Stimulated activated naive CD8-positive, alpha-beta T cell treated with anti-CD3 and anti-CD28 coated beads, Interleukin-15, Interleukin-2, amounts not matched to agents 100 U/mL and 50 U/mL, for 24 hours (primary cell): ENCODE measurements at places on chromosomes 7 and 10.

DNA sequence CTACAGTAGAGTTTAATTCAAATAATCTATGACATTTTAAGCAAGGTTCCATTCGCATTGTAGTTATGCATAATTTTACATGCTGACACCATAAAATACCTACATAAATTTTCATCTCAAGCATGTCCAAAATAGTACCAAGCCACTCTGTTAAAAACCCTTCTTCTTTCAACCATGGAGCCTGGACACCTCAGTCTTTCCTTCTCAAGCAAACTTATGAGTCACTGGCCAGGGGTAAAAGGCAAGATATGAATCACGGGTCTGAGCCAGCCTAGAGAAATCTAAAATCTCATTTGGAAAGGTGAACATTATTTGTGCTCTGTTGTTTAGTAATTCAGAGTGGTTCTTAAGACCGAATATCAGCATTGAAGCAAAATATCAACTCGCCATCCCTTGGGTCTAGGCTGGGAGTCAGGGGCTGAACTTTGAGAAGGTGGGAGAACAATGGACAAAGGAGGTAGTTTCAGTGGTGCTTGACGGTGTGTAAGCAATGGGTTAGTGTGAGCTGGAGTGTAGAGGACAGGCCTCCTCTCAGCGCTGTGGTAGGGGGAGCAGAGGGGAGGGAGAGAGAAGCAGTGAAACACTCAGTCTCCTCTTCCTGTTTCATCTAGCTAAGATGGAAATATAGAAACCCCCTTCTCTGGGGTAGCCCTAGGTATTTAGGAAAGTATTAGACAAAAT, 19.1 kb upstream of the GPAM start:
- no peak for DNase-seq

DNA sequence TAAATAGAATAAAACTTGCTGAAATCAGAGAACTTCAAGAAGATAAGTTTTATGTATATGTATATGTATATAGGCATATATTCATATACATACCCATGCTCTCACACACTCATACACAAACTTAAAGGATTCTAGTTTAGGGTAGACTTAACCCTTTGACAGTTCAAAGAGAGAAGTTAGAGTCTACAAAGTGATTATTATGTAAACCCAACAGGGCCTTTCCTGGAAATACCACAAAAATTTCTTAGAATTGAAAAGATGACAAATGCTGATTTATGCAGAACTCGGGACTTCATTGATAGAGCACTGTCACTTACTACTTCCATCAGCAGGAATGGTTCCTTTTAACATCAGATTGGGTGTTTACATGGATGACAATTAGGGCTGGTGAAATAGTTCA, 763.5 kb downstream of the AUTS2 start:
- DNase-seq, result no peak

GRCh38 chr10:132570771-132571649, 33.4 kb downstream of the INPP5A start:
- no peak for DNase-seq

DNA sequence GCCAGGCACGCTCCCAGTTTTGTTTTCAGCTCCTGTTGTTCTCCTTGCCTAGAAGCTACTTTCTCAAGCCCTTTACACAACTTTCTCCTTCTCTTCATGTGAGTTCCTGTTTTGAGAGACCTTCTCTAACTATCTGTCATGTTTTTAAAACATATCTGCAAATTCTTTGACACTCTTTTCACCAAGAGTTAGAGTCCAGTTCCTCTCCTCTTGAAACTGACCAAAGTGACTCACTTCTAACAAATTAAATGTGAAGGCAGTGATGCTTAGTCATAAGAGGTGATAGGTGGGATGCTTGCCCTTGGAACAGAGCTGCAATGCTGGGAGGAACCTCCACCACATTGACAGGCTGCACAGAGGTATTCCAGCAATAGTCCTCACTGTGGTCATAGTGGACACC, 25.3 kb downstream of the ZSCAN25 start:
- DNase-seq, result no peak

DNA sequence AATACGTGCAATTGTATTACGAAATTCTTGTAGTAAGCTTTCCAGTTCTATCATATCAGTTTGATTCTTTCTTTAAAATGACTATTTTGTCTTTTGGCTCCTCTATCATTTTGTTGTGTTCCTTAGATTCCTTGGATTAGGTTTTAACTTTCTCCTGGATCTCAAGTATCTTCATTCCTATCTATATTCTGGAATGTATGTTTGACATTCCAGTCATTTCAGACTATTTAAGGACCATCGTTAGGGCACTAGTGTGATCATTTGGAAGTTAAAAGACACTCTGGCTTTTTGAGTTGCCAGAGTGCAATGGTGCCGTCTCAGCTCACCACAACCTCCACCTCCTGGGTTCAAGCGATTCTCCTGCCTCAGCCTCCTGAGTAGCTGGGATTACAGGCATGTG, 45.7 kb upstream of the SFTPD start:
- DNase-seq, result no peak

DNA sequence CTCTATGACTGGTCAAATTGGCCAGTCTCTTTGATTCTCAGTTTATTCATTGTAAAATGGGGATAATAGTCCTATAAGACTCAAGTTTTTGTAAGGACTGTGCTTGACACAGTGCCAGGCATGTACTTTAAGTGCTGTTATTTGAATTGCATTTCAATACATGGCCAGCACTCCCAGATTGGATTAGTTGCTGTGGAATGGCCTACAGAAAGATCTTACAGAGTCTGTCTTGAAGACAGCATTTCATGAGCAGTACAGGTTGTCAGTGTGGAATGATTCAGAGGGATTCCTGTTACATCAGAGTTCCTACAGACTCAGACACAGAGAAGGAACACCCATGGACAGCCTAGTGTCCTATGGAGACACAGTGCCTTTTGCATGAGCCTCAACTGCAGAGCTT, 238.1 kb upstream of the BMPER start:
- DNase-seq, result no peak

GRCh38 chr7:50783303-50783702, 607 bp upstream of the GRB10 start:
- no peak for DNase-seq

- DNase-seq, result no peak
These were observed 103.2 kb upstream of the TNS3 start for GRCh38 chr7:47685151-47685550.
